ENCODE measurements at places on chromosomes 6 and 20. TPM values are rescaled to one million over a fixed set of nuclear protein-coding genes. Genes with fewer than 3 reads are reported as not detected.

The SIRPA gene
- 14.9 TPM for total RNA-seq

The SOD2 gene
- total RNA-seq: 4,222 TPM

The BPIFB1 gene
- total RNA-seq: not detected

The FAM8A1 gene
- 15.6 TPM for total RNA-seq

The SLC4A11 gene
- total RNA-seq: 2.2 TPM
